ENCODE measurements at places on chromosomes 1 and 21.

- DNase-seq = no peak
Measured at GRCh38 chr1:230375147-230375546, 51.0 kb downstream of the PGBD5 start.

GRCh38 chr1:41449326-41449921, 35.1 kb downstream of the EDN2 start:
- no peak for DNase-seq

GRCh38 chr1:198328458-198329032, 171.7 kb downstream of the NEK7 start:
- no peak for DNase-seq

DNA sequence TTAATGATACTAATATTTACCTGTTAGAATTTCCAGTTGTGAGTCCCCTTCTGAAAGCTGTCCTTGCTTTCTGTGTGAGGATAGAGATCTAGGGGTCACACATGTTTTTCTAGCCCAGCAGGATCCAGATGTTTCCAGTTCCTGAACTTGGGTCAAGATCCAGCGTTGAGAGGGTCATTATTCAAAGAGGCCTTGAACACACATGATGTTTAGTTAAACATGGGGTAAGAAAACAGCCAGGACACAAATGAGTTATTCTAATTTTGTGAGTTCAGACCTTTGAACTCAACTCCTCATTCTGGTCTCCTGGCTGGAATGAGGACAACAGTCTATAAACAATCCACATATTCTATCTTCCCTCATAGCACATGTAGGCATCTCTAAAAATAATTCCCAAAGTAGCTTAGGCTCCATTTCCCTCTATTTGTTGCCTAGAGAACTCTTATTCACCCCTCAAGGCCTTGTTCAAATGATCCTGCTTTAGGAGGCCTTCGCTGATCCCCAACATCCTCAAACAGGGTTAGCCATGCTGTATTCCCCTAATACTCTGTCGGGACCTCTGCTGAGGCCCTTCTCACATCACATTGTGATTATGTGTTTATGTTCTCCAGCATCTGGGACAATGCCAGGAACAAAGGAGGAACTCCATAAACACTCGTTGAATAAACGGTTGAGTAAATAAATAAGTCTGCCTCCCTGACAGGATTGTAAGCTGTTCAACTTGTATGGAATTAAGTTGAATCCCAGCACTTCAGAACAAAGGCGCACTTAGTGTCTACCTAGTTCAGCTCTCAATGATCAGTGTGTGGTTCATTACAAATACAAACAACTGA, 15.0 kb upstream of the KCNN3 start:
- DNase-seq = no peak

GRCh38 chr1:41915786-41916571, 2.7 kb downstream of the HIVEP3 start:
- DNase-seq = no peak

GRCh38 chr1:64715186-64715585, 29.7 kb upstream of the RAVER2 start:
- DNase-seq = no peak

DNA sequence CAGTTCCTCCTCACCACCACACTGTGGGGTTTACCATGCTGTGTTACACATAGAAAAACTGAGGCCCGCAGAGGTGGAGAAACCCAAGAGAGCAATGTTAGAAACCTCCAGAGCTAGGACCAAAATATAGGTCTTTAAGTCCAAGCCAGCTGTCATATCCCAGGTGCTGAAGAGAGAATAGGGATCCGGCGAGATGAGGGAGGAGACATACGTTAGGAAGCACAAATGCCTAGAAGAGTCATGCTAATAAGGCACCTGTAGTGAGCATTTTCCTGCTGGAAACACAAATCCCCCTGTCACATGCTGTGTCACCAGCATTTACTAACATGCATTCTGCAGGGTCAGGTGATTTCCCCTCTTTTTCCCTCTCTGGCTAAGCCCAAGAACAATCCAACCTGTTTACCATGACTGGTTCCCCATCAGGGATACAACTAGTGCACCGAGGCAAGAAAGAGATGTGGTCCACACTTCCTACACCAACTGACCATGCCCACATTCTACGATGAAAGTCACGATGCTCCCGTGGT, 168.6 kb upstream of the CAMK1G start:
- no peak for DNase-seq

GRCh38 chr1:157540852-157541251, 11.5 kb downstream of the FCRL5 start:
- DNase-seq = no peak

- DNase-seq = no peak
Measured at GRCh38 chr1:65055747-65056146, 89.4 kb upstream of the JAK1 start.

- DNase-seq = peak; percentile 22
Measured at GRCh38 chr1:81799939-81800694, 617 bp upstream of the ADGRL2 start.

- no peak for DNase-seq
Measured at GRCh38 chr1:24759492-24759891, 14.2 kb downstream of the CLIC4 start.

GRCh38 chr21:31938330-31939301, 65.8 kb downstream of the HUNK start:
- DNase-seq = no peak

DNA sequence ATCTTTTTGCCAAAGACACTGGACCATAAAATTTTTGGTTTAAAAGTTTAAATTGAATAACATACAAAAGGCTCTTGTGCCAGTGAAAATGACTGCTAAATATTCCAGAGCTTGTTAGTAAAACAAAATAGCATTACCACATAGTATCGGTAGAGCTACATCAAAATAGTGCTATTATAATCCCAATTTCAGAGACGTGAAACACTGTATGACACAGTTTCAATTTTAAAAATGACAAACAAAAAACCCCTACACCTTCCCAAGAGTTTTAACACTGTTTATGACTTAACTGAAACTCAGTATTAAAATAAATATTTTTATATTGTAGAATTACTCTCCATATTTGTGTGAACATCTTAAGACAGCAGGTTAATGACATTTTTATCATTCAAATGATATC, 7.0 kb downstream of the SLC30A1 start:
- DNase-seq = no peak

DNA sequence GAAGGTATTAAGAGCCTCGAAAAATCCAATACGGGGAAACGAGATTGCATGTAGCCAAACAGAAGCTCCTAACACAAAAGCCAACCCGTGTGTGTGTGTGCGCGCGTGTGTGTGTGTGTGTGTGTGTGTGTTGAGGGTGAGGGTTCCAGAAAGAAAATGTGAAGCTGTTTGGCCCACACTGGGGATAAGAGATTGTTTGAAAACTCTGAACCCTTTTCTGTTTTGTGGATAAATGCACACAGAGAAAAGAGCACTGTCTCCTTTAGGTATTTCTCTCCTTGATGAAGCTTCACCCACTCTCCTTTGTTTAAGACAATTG, 1.9 kb downstream of the WLS start:
- no peak for DNase-seq

- no peak for DNase-seq
Measured at GRCh38 chr1:47713975-47714767, 276.3 kb downstream of the FOXD2 start.

DNA sequence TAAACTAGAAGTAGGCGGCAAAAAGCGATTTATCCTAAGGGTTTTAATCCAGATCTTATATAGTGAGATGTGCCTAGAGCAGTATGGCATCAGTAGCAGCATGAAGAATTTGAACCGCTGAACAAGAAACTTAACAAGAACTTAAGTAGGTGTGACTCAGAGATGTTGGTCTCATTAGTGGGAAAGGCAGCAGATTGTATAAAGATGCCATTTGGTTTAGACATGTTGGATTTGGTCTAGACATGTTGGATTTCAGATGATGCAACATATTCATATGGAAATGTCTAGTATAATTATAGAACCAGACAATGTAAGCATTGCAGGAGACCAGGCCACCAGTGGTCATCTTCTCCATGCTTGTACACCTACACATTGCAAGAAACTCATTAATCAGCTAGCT, 42.1 kb upstream of the ZP4 start:
- DNase-seq = no peak

DNA sequence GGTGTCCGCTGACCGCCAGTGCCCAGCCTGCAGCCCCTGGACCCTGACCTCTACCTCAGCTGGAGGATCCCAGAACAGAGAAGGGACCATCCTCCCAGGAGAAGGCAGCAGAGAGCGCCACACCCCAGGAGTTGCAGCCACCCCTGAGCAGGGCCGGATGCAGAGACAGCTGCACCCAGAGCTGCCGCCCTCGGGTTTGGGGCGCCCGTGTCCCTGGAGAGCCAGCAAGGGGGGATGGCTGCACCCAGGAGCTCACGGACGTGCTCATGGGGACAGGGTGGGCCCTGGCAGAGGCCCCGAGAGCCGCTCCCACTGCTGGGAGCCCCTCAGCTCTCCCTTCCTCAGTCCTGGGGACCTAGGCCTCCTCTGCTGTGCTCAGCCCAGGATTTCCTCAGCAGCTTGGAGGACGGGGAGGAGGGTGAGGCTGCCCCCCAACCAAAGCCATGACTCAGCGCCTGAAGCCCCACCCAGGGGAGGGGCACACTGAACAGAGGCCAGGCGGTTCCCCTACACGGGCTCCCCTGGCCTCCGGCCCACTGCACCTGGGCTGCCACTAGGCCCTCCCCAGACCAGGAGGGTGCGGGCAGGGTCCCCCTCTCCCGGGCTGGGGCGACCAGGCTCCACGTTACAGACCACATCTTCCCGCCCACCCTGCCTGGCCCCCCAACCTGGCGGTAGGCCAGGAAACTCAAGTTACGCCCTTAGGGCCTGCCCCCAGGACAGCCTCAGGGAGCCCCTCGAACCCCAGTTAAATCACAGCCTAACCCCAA, 2.2 kb downstream of the ACAP3 start:
- DNase-seq = peak; percentile 16

DNA sequence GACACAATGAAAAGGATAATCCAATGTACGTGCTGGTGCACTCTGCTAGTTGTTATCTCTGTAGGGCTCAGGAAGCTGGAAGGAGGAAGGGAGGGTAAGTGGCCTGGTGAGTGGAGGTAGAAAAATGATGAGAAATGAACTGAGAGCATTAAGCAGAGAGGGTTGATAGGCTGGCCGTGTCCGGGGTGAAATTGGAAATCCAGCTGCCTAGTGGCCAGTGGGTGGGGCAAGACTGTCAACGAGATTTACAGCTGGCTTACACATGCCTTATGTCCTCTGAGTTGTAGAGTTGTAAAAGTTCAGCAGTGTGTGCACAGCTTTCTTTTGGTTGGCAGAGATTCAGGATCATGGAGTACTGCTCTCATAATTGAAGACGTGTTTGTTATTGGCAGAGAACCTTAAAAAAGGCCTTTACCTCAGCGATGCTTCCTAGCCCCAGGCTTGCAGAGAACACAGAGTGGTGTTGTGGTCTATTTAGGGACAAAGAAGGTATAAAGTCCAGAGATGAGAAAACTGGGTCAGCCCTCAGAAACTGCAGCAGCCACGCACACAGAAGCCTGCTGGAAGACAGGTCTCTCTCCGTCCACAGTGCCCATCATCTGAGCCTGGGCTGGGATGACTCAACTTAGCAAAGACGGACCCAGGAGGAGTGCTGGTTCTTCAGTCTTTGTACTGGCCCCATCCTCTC, 132.4 kb downstream of the EDEM3 start:
- DNase-seq = no peak

- DNase-seq = no peak
Measured at GRCh38 chr1:97581614-97582051, 339.2 kb downstream of the DPYD start.

DNA sequence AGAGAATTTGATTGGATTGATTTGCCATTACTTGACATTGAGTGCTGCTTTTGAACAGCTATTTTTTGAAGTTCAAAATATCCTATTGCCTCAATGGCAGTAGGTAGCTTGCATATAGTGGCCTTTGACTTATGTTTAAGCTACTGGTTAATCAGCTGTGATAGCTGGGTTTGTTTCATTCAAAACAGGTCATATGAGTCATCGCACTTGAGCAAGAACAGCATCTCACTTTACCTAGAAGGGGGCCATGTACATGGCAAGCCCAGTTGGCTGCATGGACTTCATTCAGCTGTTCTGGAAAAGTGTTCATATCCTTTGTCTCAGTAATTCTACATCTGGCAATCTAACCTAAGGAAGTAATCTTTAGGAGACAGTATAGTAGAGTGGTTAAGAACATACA, 29.0 kb upstream of the ARID1A start:
- DNase-seq = no peak
